ENCODE measurements at places on chromosomes 6 and 20. TPM values are rescaled to one million over a fixed set of nuclear protein-coding genes. Genes with fewer than 3 reads are reported as not detected.

ECT2L gene
- 0.01 TPM for polyA plus RNA-seq

RSPH4A gene
- 0.27 TPM for polyA plus RNA-seq

SPEF1 gene
- polyA plus RNA-seq: 0.71 TPM

CCN5 gene
- polyA plus RNA-seq: 36.3 TPM

KCNK17 gene
- 0.13 TPM for polyA plus RNA-seq

CCDC170 gene
- 0.05 TPM for polyA plus RNA-seq

TREML1 gene
- polyA plus RNA-seq: not detected

CFAP61 gene
- not detected for polyA plus RNA-seq

RNF144B gene
- polyA plus RNA-seq: 12.7 TPM

OPRM1 gene
- not detected for polyA plus RNA-seq

SNPH gene
- 1.7 TPM for polyA plus RNA-seq

SAMD10 gene
- polyA plus RNA-seq: 2.6 TPM

LTB gene
- 6.7 TPM for polyA plus RNA-seq

GJA10 gene
- polyA plus RNA-seq: not detected

CLIC5 gene
- 0.78 TPM for polyA plus RNA-seq

TULP1 gene
- polyA plus RNA-seq: 0.22 TPM

DAAM2 gene
- polyA plus RNA-seq: 6.4 TPM

TAGAP gene
- 2.1 TPM for polyA plus RNA-seq

MYT1 gene
- polyA plus RNA-seq: 0.25 TPM

FAM209A gene
- 0.33 TPM for polyA plus RNA-seq

SIM1 gene
- polyA plus RNA-seq: not detected

C20orf204 gene
- polyA plus RNA-seq: 0.58 TPM

GPX5 gene
- not detected for polyA plus RNA-seq

PTCRA gene
- 0.15 TPM for polyA plus RNA-seq

KCNK5 gene
- 1.0 TPM for polyA plus RNA-seq

GSTA2 gene
- polyA plus RNA-seq: 0.22 TPM

ZSWIM3 gene
- 0.90 TPM for polyA plus RNA-seq

ASIP gene
- polyA plus RNA-seq: not detected

LIME1 gene
- 16.7 TPM for polyA plus RNA-seq

HLA-DQB2 gene
- not detected for polyA plus RNA-seq

ROMO1 gene
- polyA plus RNA-seq: 211 TPM

ZBTB46 gene
- polyA plus RNA-seq: 6.1 TPM

IPCEF1 gene
- polyA plus RNA-seq: 0.55 TPM

TFAP2D gene
- polyA plus RNA-seq: not detected

TMEM74B gene
- polyA plus RNA-seq: 5.1 TPM

KIF6 gene
- 0.31 TPM for polyA plus RNA-seq

EPHA7 gene
- 0.05 TPM for polyA plus RNA-seq

CAGE1 gene
- polyA plus RNA-seq: not detected

PRPH2 gene
- 0.54 TPM for polyA plus RNA-seq

AIG1 gene
- 10.4 TPM for polyA plus RNA-seq

SLPI gene
- polyA plus RNA-seq: 19.9 TPM

EYA2 gene
- polyA plus RNA-seq: 0.98 TPM

NTSR1 gene
- polyA plus RNA-seq: 0.15 TPM

GATA5 gene
- 0.65 TPM for polyA plus RNA-seq

KHDC1L gene
- not detected for polyA plus RNA-seq
